BJ (cell line): ENCODE measurements at places on chromosomes 5 and 9.
A peak's percentile ranks its signal among the peaks of the same experiment; 100 is the strongest.

- no peak for DNase-seq
These were observed 187.9 kb downstream of the MAN2A1 start for GRCh38 chr5:109877670-109878045.

GRCh38 chr5:178067755-178068154, 45.6 kb upstream of the N4BP3 start:
- no peak for DNase-seq

GRCh38 chr5:39713250-39713916, 288.6 kb upstream of the DAB2 start:
- DNase-seq, result no peak

- no peak for DNase-seq
These were observed 119.8 kb downstream of the LPAR1 start for GRCh38 chr9:110918316-110919049.

DNA sequence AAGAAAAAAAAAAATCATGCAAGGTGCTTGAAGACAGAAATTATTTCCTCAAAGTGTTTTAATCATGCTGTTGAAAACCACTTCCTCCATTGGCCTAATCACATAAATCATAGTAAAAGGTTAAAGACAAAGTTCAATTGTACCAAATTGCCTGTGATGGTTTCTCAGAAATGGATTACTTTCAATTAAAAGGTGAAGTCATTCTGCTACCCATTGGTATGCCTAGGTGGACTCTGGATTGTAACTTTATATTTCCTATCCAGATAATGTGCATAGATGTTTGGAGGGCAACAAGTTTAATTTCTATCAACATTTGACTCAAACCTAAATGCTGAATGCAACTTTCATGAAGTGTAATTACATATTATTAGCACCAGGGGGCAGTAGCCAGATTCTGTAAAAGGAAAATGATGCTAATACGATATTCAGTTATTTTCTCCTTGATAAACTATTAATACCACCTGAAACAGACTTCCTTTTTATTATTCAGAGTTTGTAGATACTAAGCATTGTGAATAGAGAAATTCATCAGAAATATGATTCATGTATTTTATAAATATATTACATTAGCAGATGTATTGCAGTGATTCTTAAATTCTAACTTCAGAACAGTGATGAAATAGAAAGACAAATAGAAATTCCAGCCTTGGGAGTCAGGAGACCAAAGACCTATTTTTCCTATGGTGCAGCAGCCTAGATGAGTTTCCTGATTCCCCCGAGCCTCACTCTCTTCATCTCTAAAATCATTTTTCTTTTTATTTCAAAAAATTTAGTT, 148.2 kb downstream of the CAAP1 start:
- peak; percentile 0 for DNase-seq

DNA sequence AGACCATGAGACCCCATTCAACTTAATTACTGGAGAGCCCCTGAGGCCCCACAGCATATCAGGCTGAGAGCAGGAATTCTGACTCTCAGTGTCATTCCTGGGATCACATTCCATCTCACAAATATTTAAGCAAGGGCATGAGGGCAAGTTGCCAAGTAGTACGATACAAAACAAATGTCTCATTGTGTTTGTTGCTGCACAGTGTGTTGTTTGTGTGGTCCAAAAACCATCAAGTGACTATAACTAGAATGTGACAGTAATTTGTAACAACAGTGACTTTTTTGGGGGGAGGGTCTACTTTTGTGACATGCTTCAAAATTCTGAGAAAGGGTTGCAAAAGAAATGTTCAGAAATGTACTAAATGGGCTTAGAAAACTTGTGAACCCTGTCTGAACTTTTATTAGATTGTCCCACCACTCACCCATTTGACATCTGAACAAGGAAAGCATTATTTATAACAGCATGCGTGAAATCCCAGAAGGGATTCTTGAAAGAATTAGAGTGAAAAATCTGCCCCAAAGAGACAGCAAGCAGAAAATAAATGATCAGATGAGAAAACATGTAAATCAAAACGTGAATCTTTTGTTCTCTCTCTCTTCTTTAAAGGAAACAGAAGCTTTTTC, 347.0 kb downstream of the NTRK2 start:
- DNase-seq, result no peak

GRCh38 chr5:132016721-132017250, 5.3 kb upstream of the ACSL6 start:
- no peak for DNase-seq

DNA sequence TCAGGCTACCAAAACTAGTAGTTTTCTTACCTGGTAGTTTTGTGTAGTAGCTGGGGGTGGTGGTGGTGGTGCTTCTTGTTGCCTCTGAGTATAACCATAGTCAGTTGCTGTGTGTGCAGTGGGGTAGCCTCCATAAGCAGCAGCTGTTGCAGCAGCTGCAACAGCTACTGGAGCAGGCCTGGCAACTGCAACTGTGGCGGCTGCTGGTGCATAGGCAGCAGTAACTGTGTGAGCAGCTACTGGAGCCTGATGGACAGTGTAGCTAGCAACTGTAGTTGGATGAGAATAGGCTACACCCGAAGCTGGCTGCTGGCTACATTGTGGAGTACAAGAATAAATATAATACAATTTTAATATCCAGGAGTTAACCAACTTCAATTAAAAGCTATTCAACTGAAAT, 24.7 kb downstream of the ZFR start:
- DNase-seq, result no peak

DNA sequence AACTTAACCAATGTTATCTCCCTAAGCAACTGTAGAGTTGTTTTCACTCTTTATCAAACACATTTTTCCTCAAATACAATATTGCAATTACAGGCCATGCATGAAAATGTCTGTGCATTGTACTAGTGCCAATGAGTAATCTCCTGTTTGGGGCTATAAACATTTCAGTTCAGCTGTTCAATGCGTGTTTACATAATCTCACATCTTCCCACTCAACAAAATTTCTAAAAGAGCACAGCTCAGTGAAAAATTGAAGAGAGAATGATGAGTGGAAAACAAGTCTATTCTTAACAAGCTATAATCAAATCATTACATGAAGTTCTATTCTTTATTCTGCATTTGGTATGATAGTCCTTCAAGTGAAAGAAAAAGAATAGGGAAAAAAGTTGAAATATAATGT, 780.5 kb upstream of the CDH9 start:
- no peak for DNase-seq

- no peak for DNase-seq
These were observed 64.3 kb downstream of the RXRA start for GRCh38 chr9:134390537-134390936.

GRCh38 chr9:130305381-130305780, 39.8 kb downstream of the HMCN2 start:
- DNase-seq, result no peak

DNA sequence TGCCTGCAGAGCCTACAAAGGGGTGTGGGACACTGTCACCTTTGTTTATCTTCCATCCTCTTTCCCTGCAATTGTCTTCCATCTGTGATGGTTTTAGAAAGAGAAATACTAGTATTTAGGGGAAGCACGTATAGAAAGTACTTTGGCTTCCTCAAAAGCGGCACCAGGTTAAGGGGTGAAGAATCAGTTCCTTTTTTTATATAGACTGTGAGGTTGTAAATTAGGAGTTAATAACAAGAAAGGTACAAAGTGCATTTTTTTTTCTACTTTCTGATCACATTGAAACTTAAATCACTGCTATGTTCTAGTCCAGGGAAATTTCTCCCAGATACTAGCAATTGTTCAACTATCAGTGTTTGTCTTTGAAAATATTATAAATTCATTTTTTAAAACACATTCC, 219.3 kb downstream of the CEMIP2 start:
- no peak for DNase-seq

GRCh38 chr5:66814146-66814991, 218.2 kb downstream of the MAST4 start:
- no peak for DNase-seq

DNA sequence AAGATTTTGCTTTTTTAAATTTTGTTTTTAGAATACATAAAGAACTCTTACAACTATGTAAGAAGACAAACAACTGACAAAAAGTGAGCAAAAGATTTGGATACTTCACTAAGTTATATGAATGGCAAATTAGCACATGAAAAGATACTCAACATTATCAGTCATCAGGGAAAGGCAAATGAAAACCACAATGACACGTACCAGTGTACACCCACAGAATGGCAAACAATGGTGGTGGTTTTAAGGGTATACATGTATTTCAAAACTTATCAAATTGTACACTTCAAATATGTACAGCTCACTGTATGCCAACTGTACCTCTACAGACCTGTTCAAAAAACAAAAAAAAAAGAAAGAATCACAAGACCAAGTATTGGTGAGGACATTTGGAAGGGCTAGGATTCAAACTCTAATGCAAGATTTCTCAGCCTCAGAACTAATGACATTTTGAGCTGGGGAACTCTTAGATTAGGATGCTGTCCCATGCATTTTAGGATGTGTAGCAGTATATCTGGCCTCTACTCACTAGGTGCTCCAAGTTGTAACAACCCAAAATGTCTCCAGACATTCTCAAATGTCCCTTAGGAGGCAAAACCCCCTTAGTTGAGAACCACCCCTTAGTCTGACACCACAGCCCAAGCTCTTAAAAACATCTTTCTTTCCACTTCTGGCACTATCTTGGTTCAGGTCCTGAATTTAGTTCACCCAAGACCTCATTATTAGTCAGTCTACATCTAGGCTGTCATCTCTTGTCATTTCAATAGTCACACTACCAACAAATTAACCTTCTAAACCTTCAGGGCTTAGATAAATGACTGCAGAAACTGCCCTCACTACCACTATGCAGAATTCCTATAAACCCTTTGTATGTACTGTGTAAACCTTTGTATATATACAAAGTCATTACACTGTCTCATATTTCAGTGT, 9.7 kb downstream of the SCAI start:
- DNase-seq, result no peak

GRCh38 chr5:125497651-125498050, 751.2 kb upstream of the ZNF608 start:
- DNase-seq, result no peak

GRCh38 chr5:170327829-170328228, 30.3 kb upstream of the LCP2 start:
- DNase-seq, result no peak

DNA sequence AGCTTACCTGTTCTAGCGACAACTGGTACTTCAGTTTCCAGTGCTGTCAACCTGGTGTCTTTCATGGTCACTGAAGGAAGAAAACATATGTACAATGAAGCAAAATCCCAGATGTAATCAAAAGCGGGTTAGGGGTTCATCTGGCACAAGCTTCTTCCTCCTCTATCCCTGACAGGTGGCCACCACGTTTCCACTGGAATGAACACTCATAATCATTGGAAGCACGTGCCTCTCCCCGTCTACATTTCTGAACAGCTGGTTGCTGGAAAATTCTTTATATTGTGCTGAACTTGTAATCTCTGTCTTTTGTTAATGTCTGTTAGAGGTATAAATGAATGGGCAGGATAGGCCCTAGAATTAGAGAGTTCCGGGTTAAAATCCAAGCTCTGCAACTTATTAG, 9.4 kb downstream of the TSC1 start:
- DNase-seq, result no peak
